NCI-H226 (cell line): ENCODE measurements at places on chromosomes 1 and 21.

- no peak for DNase-seq
Measured at GRCh38 chr1:99577313-99577712, 68.6 kb upstream of the PALMD start.

DNA sequence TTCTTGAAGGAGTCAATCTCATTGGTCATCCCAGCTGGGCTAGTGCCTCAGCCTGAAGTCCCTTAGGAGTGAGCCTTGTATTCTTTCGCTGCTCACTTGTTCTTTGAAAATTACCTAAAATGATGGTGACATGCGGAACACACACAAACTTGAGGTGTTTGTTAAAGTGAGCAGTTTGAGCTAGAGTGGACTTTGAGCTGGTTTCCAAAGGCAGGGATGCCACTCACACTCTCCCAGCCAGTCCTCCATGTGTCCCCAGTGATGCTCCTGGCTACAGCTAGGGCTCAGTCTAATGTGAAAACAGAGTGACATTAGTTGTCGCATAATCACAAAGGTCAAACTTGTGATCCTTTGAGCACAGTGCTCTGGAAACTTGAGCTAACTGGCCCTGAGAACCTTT lies 84.3 kb downstream of the DTL start:
- DNase-seq, result no peak

- DNase-seq, result no peak
Measured at GRCh38 chr1:42002220-42002619, 83.5 kb upstream of the HIVEP3 start.

GRCh38 chr1:197769287-197769686 lies 6.0 kb downstream of the DENND1B start:
- DNase-seq, result no peak

DNA sequence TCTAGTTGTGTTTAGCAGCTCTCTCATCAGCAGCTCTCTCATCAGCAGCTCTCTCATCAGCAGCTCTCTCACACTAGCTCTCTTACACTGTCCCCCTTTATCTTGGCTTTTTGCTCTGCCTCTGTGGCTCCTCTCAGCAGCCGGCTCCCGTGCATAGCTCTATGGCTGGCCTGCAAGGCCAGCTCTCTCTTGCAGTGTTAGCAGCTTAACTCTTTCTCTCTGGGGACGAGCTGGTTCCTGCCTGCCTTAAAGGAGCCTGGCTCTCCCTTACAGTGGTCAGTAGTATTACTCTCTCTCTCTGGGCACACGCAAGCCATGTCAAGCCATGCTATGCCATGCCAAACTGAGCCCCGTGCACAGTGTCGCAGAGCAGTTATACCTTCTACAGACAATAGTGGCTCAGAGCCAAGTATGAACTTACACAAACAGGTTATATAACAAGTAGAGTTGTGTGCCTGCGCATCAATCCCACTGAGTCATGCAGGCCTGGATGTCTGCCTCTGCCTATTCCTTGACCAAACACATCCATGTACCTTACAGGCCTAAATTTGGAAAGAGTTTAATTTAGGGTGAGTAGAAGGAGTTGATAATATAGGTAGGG lies 295.9 kb downstream of the TPR start:
- DNase-seq, result no peak
